ENCODE measurements at places on chromosomes 11 and 22.

DNA sequence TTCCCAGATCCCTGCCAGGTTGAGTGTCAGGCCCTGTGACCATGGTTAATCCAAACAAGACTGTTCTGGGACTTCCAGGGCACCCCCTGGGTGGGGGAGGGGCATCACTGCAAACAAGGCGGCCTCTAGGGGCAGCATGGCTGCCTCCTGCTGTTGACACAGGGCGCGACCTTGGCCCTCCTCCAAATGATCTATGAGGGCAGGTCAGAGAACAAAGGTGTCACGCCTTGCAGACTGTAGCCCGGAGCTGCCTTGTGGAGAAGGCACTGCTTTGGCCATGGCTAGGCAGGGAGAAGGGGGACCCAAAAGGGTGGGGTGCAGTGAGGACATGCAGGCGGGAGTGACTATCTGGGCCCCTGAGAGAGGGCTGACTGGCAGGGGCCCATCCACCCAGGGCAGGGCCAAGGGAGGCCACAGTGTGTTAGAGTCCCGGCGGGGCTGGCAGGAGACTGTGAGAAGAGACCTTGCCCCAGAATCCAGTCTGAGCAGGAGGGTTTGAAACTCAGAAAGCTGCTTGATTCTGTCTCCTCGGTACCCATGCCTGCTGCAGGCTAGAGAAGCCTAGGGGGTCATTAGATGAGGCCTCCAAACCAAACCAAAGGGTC is 35.6 kb downstream of the KCNC1 start:
- DNase-seq = no peak

- no peak for DNase-seq
Observed at GRCh38 chr11:116173941-116174911, 598.6 kb downstream of the BUD13 start.

GRCh38 chr11:101718402-101718801 is 134.6 kb upstream of the TRPC6 start:
- DNase-seq = no peak

- DNase-seq = no peak
Observed at GRCh38 chr11:14932447-14932846, 39.7 kb downstream of the CALCA start.

GRCh38 chr11:128357073-128357472 is 230.3 kb downstream of the ETS1 start:
- no peak for DNase-seq

DNA sequence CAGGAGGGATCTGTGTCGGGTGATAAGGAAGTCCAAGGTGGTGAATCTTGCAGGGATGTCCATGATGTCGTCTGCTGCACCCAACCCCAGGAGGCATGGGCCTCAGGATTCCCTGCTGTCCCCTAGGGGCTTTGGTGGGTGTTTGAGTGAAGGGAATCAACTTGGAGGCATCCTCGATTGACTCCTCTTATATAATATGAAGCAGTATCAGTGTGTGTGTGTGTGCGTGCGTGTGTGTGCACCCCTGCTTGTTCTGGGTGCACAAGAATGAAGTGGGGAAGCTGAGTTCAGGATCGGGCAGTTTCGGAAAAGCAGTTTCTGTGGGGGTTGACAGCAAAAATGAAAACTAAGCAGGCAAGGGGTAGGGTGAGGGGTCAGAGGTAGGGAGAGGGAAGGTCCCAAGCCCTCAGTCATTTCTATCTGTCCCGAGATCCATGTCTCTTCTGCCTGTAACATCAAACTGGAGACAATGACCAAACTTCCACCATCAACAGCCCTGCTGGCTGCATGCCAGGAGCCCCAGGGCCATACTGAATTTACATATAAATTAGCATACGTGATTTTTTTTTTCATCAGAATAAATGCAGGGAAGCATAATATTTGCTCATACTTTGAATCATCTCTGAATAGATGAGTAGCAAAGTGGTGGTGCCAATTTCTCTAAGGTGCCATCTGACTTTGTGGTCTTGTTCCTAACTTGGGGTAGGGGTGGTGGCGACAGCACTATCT is 2.0 kb downstream of the NTM start:
- no peak for DNase-seq
